ENCODE measurements at places on chromosomes 13 and 19.

- no peak for DNase-seq
Measured at GRCh38 chr13:36217456-36217855, 3.1 kb upstream of the SOHLH2 start.

GRCh38 chr13:51811046-51811445 lies 7.1 kb upstream of the DHRS12 start:
- DNase-seq, result no peak

DNA sequence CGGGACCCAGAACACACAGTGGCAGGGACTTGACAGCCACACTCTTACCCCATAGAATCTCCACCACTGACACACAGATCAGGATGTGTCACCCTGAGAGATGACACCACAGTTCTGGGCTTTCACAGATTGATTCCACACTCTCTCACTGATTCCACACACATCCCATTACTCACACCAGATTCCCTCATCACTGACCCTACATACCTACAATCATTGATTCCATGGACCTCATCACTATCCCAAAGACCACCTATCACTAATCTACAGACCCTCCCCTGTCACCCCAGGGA lies 57.6 kb upstream of the ZNF527 start:
- DNase-seq, result no peak

DNA sequence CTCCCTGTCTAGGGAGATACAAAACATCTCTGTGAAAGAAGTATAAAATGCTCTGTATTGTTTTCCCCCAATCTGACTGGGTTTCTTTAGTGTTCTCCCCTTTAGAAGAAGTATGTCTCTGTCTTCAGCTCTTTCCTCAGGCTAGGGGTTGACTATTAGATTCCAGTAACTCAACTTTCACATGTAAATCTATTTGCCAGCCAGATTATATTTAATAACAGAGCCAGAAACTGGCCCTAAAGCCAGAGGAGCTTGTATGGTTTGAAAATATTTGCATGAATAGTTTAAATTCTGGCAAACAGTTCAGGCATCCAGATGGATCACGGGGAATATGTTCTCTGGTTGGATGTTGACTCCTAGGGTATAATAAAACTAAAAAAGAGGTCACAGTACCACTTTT lies 22.3 kb upstream of the CYSLTR2 start:
- no peak for DNase-seq

GRCh38 chr13:101475536-101475935 lies 23.1 kb downstream of the ITGBL1 start:
- DNase-seq, result no peak

DNA sequence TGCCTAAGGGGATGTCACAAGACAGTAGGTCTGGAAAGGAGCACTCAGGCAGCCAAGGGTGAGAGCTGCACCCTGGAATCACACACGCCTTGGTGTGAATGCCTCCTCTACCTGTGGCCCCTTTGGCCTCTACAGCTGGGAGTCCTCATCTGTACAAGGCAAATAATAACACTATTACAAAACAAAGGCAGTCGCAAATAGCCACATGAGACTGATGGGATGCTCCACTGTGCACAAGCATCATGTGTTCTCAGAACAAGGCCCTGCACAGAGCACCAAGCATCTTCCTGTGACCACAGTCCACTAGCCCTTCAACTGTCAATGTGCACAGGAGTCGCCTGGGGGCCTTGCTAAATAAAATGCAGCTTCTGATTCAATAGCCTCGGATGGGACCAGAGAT lies 44.6 kb upstream of the HNRNPA1L2 start:
- DNase-seq, result no peak

DNA sequence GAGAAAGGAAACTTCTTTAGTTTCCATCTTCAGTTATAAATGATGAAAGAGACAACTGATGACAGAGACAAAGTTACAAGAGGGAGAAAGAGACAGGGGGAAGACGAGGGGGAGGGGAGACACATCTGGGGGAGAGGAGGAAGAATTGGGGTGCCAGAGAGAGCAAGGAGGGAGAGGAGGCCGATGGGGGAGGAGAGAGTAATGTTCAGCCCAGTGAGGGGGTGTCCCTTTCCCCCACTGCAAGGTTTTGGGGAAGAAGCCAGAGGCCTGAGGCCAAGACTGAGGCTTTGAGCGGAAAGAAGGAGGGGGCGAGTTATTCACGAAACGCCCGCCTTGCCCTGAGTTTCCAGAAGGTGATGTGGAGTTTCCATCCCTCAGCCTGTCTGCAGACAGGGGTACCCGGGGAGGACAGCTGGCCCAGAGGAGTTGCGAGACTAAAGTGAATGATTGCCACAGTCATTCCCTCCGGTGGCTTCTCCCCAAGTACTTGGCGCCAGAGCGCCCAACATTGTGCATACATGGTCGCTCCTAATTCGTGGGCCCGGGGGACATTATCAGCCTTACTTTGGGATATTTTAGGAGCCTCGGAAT lies 558 bp upstream of the PPAN start:
- DNase-seq, result peak; percentile 74

- DNase-seq, result no peak
Measured at GRCh38 chr19:2451138-2451537, 5.6 kb downstream of the LMNB2 start.

- DNase-seq, result no peak
Measured at GRCh38 chr13:98834254-98834960, 81.9 kb upstream of the SLC15A1 start.

DNA sequence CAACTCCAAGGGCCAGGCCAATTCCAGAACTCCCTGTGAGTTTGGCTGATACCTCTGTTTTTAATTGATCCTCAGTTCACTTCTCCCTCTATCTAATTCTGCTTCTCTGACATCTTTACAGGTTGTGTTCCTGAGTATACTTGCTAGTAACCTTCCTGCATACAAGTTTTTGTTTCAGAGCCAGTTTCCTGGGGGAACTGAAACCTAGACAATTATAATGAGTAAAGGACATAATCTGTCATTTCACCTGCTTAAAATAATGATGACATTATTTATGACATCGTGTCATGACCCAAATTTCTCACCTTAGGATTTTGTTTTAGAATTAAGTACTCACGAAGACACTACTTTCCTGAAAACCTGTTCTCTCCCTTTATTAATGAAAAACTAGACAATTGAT lies 12.5 kb upstream of the MYCBP2 start:
- no peak for DNase-seq

- peak; percentile 45 for DNase-seq
Measured at GRCh38 chr13:35549481-35549880, 73.0 kb upstream of the MAB21L1 start.

- no peak for DNase-seq
Measured at GRCh38 chr13:39099231-39099630, 61.0 kb downstream of the NHLRC3 start.

DNA sequence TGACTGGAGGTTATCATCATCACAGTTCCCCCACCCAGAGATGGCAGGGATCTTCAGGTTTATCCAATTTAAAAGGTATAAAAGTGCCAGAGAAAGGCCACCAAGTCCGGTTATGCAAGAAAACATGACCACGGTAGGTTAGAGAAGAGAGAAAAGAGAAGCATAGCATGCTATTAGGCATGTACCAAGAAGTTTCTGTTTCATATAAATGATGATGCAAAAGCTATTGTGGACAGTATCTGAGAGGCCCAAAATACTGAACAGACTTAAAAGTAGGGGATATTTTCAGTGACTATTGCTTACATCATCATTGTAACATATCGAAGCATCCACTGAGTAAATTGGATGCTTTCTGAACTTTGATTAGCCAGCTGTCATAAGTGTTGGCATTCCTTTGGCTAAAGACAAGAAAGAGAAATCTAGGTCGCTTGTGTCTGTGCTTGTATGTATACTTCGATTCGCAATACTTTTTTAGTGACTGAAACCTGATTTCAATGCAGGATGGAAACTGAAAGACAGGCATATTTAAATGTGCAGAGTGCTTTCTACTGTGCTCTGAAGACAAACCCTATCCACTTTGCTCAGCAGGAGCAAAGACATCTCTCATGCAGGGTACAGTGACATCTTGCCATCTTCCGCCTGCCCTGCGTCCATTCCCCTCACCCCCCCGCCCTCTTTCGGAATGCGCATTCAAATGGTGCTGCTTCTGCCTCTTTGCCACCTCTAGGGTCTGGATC lies 180.3 kb downstream of the SHISA2 start:
- no peak for DNase-seq

Data from OCI-M1 (cell line).